Stimulated activated CD4-positive, alpha-beta T cell treated with anti-CD3 and anti-CD28 coated beads, Interleukin-2, amount 100 ng/mL, for 48 hours (primary cell): ENCODE measurements at places on chromosomes 5 and 9.

DNA sequence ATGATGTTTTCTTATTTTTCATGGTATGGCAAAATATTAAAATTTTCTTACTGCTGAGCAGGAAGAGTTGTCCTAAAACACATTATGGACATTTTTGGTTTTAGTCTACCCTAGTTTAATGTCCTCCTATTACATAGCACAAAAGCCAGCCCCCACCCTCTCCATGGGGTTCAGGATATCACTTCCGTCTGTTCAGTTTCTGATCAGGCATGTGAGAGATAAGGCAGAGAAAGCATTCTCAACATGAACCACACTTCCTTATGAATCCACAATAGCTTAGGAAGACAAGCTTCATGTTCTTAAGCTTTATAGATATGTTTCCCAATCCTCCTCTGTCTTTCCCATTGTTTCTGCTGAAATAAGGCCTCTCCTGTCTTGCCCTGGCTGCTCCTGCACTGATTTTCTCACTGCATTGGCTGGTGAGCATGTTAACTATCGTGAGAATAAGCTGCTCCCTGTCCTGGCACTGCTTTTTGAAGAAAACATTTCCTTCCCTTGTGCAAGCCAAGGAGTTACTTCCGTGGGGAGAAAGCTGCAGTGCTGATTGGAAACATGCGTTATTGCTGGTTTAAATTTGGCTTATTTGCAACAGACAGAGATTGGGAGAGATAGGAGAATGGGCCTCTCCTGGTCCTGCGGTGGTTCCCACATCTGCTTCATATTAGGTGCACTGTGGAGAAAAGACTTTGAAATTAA is 260.3 kb upstream of the RPS23 start:
- DNase-seq, result no peak

GRCh38 chr9:3962496-3962895 is 337.4 kb downstream of the GLIS3 start:
- DNase-seq, result no peak

DNA sequence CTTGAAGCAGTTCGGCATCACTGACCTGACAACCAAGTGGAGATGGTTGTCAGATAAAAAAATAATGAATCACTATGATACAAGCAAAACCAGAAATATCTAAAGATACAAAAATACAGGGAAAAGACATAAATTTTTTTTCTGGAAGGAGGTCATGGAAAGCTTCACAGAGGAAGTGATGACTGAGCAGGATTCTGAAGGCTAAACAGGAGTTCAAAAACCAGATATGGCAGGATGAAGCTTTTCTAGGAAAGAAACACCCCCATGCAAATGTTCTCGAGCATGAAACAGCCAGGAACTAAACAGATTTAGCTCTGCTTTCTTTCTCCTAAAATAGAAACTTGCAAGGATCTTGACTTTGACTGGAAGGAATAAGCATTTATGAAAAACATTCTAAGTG is 60.7 kb upstream of the IFNE start:
- DNase-seq, result no peak

DNA sequence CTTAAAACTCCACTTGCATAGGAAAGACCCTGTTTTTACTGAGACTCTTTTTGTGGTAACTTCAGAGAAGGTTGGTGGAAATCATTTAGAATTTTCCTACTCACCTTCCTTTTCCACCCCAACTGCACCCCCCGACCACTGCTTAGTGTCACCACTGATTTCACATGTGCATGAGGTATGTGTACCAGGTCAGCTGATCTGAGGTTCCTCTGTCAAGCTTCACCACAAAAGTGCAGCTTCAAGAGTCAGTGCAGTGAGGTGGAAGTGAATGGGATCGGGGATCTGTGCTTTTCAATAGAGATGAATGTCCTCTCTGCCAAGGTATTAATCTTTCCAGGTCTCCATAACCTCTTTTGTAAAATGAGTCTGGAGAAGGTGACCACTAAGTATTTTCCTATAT is 260.5 kb upstream of the WWC1 start:
- DNase-seq, result no peak

- no peak for DNase-seq
Measured at GRCh38 chr9:129964901-129965734, 77.9 kb downstream of the FNBP1 start.

GRCh38 chr5:132486318-132487094 is 4.1 kb downstream of the IRF1 start:
- no peak for DNase-seq

DNA sequence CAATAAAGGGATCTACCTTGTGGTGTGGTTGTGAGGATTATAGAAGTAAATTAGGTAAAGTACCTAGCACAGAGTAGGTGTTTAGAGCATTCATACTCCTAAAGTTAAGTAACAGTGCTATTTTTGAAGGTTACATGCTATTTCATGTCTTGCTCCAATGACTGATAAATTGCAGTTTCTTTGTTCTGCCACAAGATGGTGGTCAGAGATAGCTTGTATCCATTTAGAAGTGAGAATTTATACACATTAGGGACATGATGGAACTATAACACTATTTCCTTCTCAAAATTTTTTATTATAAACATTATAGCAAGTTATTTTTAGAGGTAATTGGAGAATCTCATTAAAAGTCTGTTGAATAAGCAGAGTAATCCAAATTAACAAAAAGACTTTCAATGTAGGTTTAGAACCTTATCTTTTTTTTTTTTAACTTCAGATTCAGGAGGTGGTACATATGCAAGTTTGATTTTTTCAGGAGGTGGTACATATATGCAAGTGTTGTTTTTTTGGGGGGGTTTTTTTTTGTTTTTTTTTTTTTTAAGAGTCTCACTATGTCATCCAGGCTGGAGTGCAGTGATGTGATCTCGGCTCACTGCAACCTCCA is 17.1 kb downstream of the MTREX start:
- DNase-seq, result no peak

DNA sequence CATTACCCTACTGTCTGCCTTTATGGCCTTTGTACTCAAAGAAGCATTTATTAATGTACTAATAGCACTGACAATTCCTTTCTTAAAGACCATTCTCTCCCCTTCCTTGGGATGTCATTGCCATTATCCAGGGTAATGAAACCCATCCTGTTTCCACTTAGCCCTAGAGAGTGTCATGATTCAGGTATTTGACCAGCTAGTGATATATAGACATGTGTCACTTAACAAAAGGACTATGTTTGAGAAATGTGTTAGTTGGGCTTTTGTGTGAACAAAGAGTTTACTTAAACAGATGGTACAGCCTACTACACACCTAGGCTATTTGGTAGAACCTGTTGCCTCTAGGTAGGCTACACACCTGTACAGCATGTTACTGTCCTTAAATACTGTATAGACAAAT is 2.0 kb downstream of the ATP6V0E1 start:
- no peak for DNase-seq

DNA sequence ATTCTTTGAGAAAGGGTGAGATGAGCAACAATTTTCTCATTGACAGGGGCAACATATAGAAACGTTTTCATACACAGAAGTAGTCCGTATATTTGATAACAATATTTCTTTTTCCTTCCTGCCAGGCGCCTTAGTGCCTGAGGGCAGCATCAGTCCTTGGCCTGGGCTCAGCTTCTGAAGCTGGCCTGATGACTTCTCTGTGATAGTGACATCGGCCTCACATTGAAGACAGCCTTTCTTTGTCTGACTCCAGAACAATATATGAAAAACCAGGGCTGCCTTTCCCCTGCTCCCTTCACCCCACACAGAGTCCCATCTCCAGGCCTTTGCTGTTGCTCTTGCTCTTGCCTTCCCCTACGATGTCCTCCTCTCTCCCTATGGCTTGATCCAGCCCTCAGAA is 24.1 kb upstream of the TCOF1 start:
- no peak for DNase-seq

DNA sequence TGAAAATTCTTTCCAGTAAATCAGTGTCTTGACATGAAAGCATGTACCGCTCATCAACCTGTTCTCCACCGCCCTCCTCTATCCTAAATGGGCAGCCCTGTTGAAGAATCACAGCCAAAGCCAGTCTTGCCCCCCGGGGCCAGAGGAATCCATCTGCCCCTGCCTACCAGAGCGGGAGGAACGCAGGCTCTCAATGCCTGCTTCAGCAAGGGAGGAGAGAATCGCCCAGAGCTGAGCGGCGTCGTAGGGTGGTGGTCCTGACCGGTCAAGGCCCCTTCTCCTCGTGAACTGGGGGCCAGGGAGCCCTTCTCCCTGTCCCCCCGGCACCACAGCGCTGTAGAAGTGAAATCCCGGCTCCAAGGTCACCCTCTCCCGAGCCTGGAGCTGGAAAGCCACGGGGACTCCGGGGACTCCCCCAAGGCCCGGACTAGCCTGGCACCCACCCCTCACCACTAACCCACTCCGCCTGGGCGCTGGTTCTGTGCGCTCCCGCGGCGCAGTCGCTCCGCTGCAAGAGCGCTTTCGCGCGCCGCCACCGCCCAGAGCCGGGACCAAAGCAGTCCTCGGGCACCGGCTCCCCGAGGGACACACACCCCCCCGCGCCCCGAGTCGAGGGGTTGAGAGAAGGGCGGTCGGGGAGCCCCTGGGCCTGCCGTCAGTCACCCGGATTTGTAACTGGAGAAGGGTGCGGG is 718 bp upstream of the TMEM215 start:
- DNase-seq, result no peak

DNA sequence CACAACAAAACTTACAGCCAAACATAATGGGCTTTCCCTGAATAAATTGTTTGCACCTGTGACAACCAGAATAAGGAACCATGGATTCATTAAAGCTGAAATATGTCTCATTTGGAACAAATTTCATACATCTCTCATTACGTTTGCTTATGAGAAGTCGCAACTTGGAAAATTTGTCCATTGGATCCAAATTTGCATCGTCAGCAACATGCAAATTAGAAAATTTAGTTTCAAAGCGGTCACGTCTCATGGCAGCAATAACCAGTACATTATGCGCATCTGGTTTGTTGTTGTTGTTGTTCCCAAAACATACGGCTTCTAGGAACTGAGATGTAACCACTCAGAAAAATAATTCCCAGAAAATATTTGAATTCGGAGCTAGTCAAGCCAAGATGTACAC is 1311.5 kb upstream of the CDH6 start:
- no peak for DNase-seq

DNA sequence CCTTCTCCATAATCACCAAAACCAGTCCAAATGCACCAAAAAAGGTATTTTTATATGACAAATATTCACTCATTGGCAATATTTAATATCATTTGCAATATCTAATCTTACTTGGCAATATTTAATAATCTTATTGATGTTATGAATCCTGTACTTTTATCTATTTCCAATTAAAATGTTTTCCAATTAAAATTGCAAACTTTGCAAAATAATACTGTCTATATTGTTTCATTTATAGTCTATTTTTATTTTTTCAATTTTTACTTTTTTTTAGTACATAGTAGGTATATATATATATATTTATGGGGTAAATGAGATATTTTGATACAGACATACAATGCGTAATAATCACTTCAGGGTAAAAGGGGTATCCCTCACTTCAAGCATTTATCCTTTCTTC is 109.9 kb downstream of the AGTPBP1 start:
- no peak for DNase-seq

DNA sequence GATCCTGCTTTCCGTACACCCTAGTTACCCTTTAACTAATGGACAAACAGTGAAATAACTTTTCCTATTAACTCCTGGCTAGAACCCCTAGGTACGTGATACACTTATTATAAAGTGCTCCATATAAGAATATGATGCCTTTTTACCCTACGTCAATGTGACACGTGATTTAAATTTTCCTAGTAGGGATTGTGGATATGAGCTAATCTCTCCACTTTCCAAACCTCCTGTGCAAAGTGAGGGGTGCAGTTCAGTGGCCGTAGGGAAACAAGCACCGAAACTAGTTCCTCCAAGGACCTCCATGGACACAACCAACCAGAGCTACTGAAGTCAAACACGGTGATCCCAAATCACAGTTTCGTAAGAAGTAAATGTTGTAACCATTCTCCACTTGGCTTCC is 19.3 kb downstream of the NFIB start:
- no peak for DNase-seq

DNA sequence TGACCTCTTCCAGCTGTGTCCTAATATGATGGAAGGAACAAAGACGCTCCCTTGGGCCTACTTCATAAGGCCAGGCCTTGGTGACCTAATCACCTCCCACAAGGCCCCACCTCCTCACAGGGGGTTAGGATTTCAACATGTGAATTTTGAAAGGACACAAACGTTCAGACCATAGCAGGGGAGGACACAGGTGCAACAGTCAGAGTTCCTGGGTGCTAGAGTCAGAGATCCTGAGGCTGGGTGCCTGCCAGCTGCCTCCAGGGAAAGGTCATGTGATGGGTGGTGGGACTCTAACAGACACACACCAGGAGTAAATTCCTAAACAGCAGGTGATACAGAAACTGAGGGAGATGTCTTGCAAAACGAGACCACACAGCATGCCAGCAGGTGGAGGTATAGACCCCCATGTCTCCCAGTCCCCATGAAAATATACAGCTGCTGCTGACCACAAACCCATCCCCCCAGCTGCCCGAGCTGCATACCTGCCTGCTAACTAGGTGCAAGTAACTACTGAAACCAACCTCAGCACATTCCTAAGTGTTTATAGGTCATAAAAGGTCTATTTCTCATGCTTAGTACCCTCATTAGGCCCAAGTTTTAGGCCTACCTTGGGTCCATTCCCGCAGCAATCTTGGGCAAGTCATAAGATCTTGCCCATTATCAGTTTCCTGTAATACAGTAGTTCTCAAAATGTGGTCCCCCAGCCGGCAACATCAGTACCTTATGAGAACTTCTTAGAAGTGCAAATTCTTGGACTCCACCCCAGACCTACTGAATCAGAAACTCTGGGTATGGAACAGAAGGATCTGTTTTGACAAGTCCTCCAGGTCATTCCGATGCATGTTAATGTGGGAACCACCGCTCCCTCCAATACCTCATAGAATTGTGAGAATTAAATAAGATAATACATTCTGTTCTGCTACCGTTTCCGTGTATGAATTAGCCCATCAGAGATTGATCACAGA is 245.3 kb downstream of the ENC1 start:
- no peak for DNase-seq

- DNase-seq, result peak; percentile 57
Measured at GRCh38 chr9:98118640-98119601, at the start of gene TRIM14. Gene TRIM14 (minus strand): TSS chr9:98119222. CDS start chr9:98119188, 34 bp downstream.

GRCh38 chr9:126672634-126673284 is 59.0 kb downstream of the LMX1B start:
- no peak for DNase-seq

GRCh38 chr5:72505016-72505415 is 2.2 kb downstream of the ZNF366 start:
- DNase-seq, result no peak

GRCh38 chr5:150384701-150385100 is 27.2 kb downstream of the TCOF1 start:
- DNase-seq, result no peak

GRCh38 chr9:134240361-134240760 is 76.0 kb upstream of the RNU6ATAC start:
- DNase-seq, result no peak

- DNase-seq, result no peak
Measured at GRCh38 chr5:130136300-130136699, 232.0 kb downstream of the CHSY3 start.

GRCh38 chr9:108831496-108832178 is 24.1 kb downstream of the ACTL7B start:
- no peak for DNase-seq

- no peak for DNase-seq
Measured at GRCh38 chr9:86624630-86625029, 270.4 kb upstream of the TUT7 start.
